Uterus (tissue), 4 donors: ENCODE measurements at places on chromosomes 6 and 20.
A peak's percentile ranks its signal among the peaks of the same experiment; 100 is the strongest.

GRCh38 chr6:46220352-46221221, 49.8 kb upstream of the ENPP5 start:
- no peak for DNase-seq

DNA sequence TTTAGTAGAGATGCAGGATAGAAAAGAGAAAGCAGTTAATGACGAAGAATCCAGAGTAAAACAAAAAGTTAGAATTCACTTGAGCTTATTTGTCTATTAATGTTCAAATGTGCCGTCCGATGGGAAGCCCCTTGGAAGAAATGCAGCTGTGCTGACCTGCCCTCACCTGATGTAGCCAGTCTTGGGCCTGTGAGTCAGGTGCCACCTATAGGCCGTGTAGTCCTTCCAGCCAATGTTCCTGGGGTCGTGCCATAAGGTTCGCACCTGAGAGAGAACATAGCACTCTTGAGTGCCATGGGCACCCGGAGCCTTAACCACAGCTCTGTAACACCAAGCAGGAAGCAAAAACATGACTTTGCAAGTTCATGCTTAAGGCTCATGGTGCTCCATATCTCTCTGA, 32.4 kb downstream of the THBS2 start:
- no peak for DNase-seq

DNA sequence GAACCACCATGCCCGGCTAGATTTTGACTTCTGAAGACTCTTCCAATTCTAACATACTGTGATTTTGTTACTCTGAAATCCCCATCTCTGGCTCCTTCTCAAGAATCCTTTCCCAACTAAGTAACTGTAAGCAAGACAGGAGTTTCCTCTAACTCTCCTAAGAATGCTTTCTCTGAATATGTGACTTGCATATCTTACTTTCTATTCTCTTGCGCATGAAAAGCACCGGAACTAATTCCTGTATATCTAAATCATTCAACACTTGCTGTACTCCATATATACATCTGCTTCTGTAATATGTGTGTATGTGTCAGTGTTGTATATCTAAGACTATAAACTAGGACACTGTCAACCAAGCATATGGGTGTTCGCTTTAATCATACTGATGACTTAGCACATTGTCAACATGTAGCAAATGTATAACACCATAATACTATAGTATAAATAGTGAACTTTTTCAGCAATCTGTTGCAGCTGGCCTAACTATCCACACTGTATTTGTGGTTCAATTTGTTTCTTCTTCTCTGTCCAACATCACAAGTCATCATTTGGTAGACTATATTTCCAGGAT, 108.1 kb upstream of the PRDM1 start:
- no peak for DNase-seq

DNA sequence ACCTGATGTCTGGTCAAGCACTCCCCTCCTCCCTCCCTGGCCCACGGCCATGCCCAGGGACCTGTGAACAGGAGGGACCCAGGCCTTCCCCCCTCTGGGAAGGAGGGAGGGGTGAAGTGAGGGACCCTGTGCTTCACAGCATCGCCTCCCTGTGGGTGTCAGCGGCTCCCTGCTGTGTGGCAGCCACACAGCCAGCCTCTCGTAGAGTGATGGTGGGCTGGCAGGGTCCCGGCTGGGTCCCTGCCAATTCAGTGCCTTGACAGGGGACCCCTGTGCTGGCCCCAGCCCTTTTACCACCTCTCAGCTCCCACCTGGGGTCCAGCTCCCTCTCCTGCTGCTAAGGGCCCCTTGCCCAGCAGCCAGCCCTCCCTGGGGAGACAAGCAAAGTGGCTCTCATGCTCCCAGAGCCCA, 31.3 kb upstream of the GRM4 start:
- no peak for DNase-seq

GRCh38 chr6:134949927-134950326, at the start of gene ALDH8A1:
TSS of gene ALDH8A1 (minus strand) at chr6:134950101. CDS start at chr6:134950053, 48 bp downstream.
- DNase-seq: no peak

GRCh38 chr6:137705160-137706082, 161.6 kb upstream of the TNFAIP3 start:
- DNase-seq: peak; percentile 71

GRCh38 chr6:82362144-82362543, 1.5 kb upstream of the TPBG start:
- DNase-seq: no peak

DNA sequence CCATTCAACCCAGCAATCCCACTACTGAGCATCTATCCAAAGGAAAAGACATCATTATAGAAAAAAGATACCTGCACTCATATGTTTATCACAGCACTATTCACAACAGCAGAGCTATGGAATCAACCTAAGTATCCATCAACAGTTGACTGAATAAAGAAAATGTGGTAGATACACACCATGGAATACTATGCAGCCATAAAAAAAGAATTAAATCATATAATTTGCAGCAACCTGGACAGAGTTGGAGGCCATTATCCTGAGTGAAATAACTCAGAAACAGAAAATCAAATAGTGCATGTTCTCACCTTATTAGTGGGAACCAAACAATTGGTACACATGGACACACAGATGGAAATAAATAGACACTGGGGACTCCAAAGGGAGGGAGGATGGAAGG, 23.2 kb downstream of the NHSL1 start:
- DNase-seq: no peak

- no peak for DNase-seq
Measured at GRCh38 chr6:71446057-71446456, 157.4 kb downstream of the OGFRL1 start.

DNA sequence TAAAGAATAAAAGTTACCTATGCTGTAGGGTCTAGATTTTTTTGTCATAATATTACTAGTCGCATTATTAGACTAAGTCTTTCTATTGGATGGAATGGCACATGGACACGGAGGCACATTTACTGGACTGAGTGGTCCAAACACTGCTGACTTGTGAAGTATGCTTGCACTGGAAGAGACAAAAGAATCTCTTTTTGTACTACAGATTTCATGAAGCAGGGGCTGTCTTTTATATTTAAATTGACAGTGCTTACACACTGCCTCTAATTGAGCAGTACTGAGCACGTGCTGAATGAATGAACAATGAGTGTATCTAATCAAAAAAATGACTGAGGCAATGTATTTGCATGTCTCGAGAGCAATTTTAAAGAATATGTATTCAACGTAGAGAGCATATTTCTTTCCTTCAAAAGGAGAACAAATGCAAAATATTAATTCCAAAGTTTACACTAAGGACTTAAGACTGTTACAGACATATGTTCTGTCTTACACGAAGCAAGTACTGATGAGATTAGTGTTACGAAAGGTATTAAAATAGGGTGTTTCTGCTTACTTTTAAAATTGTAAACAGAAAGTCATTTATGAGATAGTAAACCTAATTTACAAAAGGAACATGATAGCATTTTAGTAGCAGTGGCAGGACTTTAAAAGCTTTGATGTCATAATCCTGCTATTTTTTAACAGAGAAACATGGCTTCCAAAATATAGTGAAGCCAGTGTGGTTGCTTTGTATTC, 8.3 kb downstream of the ELOVL2 start:
- DNase-seq: no peak

- peak; percentile 65 for DNase-seq
Measured at GRCh38 chr20:37282556-37282955, 6.9 kb upstream of the MANBAL start.

DNA sequence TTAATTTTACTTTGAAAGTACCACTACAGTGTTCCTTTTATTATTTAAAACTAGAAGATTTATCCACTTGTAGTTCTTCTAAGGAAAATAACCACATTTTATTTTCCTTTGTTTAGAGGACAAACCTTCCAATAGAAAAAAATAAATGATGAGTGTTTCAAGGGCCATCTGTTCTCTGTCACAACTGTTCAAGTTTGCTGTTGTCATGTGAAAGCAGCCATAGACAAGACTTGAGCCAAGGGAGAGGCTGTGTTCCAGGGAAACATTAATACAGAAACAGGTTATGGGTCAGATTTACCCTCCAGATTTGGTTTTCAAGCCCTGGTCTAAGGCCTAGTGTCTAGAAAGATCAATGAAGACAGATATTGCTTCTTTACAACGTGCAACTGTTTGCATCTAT, 463.6 kb downstream of the C6orf118 start:
- no peak for DNase-seq

- no peak for DNase-seq
Measured at GRCh38 chr6:139927742-139928305, 553.4 kb upstream of the CITED2 start.

- no peak for DNase-seq
Measured at GRCh38 chr20:20772497-20773085, 60.1 kb upstream of the RALGAPA2 start.
